ENCODE measurements at places on chromosomes 12 and 14. TPM values are rescaled to one million over a fixed set of nuclear protein-coding genes. Genes with fewer than 3 reads are reported as not detected.

DNA sequence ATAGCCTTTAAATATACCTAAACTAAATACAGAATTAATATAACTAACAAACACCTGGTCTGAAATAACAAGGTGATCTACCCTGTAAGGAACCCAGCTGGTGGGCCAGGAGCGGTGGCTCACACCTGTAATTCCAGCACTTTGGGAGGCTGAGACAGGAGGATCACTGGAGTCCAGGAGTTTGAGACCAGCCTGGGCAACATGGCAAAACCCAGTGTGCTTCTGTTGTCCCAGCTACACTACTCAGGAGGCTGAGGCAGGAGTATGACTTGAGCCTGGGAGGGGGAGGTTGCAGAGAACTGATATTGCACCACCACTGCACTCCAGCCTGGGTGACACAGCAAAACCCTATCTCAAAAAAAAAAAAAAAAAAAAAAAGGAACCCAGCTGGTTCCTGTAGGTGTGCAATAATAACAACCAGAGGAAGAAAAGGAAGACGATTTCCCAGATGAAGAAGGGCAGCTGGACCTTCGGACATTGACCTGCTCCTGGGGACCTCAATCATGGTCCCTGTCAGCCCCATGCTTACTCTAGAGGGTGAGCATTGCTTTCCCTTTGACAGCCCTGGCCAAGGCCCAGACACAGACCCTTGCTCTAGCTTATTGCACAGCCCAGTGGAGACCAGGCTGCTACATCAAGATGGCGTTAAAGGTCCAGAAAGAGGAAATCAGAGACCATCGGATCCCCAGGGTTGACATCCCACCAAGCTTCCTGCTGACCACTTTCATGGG lies 5.4 kb downstream of the FOS start:
- DNase-seq = no peak

- DNase-seq = no peak
Measured at GRCh38 chr12:123591702-123592481, 7.5 kb downstream of the TMED2 start.

- no peak for DNase-seq
Measured at GRCh38 chr14:77059276-77059915, 30.9 kb upstream of the IRF2BPL start.

DNA sequence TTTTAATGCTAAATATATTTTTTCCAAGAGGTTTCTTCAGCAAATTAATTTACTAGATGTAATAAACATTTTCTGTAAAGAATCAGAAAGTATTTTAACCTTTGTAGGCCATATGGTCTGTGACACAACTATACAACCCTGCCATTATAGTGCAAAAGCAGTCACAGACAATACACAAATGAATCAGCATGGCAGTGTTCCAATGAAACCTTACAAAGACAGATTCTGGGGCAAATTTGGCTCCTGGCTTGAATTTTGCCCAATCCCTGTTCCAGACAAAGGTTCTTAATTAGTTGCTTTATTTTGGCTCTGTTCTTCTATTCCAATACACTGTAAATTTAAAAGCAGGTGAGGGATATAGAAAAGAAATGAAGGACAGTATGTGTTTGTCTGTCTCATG lies 352.5 kb downstream of the C12orf50 start:
- DNase-seq = no peak

DNA sequence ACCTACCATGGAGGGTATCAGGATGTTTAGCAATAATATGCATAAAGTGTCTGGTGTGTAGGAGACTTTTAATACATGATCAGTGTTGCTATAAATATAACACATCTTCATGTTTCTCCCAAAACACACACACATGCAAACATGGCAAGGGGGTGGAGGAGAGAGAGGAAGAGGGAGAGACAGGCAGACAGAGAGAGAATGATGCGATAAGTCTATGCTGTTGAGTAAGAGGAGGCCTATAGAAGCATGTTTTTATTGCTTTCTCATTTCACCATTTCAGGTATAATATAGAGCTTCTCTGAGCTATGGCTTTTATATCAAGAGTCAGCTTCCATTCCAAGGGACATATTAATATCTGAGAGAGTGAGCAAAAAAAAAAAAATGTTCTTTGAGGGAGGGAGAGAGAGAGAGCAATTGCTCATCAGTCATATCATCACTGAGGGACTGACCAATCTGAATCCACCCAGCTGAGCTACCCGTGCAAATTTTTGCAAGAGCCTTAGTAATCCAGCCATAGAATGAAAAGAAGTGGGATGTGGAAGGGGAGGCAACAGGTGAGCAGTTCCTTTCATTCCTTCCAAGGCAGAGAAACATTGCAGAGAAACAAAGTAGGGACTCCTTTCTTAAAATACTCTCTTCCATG lies 54.8 kb upstream of the RASSF8 start:
- no peak for DNase-seq

DNA sequence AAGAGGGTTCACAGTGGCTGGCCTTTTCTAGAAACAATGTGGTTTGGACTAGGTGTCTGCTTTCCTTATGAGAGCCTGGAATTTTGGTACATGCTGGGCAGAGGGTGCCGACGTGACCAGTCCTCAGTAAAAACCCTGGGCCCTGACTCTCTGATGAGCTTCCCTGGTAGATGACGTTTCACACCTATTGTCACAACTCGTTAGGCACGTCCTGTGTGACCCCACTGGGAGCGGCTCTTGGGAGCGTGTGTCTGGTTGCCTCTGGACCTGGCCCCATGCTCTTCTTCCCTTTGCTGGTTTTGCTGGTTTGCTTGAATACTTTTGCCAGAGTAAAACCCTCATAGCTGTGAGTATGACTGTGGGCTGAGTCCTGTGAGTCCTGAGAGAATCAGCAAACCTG lies 136.9 kb downstream of the RIMBP2 start:
- DNase-seq = no peak

Gene GALNT6
- 6.1 TPM for polyA plus RNA-seq
